ENCODE measurements at places on chromosomes 3 and 15.

- no peak for DNase-seq
Measured at GRCh38 chr3:172347895-172348679, 100.2 kb downstream of the GHSR start.

DNA sequence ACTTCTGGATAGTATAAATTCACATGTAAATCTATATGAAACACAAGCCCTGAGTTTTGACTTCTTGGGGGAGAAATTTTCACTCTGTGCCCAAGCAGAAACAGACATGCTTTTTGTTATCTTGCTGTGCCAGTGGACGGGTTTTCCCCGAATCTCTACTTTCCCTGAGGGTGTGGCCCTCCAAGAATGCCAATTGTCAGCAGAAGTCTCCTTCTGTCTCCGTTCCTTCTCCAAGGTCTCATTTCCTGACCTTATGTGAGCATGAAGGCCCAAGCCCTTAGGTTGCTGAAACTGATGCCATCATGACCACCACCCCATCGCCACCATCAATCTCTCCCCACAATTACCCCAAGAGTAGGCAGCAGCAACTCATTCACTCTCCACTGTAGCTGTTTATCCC lies 253.8 kb downstream of the XXYLT1 start:
- no peak for DNase-seq

GRCh38 chr15:99426431-99427105 lies 139.2 kb upstream of the MEF2A start:
- DNase-seq, result no peak

DNA sequence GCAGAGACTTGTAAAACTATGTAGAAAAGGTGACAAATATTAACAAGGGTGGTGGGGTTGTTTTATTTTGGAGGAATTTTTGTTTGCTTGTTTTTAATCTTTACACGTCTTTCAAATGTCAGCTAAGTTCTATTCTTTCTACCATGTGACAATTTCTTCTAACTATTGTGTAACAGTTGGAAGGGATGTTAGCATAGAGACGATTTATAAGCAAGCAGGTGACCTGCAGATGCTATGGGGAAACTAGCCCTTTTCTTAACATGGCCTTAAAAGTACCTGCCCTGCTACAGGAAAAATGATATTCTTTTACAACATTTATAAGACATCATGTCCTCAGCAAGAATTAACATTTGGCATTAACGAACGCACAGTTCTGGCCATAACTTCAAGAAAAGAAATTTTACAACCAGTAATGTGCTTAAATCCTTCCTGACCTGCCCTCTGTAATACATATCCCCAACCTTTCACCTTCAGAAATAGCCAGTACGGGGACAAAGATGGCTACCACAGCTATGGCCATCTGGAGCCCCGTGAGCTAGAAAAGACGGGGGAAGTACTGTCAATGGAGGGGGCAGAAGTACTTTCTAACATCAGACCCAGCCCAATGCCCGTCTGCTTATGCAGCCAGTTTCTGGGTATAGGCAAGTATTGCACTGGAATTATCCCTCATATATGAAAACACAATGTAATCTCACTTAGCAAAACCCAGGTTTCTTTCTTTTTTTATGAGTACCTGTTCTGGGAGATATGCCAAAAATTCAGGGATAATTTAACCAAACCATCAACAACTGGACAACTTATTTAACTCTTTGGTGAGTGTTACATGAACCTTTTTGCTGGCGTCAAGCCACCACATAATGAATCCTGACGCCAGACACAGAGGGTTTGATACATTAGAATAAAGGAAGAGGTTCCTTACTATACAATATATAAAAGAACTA lies 67.7 kb upstream of the NR2F2 start:
- no peak for DNase-seq
